Motor neuron (in vitro differentiated cells): ENCODE measurements at places on chromosomes 1 and 21. TPM values are rescaled to one million over a fixed set of nuclear protein-coding genes. Genes with fewer than 3 reads are reported as not detected.
A peak's percentile ranks its signal among the peaks of the same experiment; 100 is the strongest.

- ATAC-seq = peak; percentile 15
Observed at GRCh38 chr1:236281198-236281653, 532 bp downstream of the ERO1B start.

GRCh38 chr1:37038227-37039093 is 4.1 kb upstream of the GRIK3 start:
- peak; percentile 74 for ATAC-seq

GRCh38 chr1:46643368-46643775 is 24.8 kb downstream of the ATPAF1 start:
- ATAC-seq = peak; percentile 98

DNA sequence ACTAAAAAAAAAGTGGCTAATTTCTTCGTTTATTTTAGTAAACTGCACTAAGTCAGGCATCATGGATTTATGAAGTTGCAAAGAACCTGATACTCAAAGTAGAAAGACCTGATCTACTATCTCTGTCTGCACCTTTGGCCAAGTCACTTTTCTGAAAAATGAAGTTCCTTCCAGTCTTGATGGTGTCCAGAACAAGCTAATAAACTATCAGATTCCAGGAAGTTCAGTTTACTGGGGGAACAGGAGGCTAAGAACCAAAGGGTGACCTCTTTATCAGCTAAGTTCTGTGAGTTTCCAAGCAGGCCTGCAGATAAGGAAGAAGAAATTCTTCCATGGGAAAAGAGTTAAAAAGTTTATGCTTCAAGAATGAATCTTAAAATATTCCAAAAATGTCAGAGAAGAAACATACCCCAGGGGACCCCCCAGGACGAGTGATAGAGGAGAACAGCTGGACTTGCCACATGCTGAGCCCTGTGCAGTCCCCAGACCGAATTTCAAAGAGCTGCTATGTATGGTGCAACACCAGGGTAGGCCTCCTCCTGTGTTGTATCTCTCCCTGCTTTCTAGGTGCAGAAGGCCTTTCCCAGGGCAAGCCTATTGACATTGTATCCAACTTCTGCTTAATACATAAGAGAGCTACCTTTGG is 72.8 kb upstream of the FGGY start:
- ATAC-seq = no peak

GRCh38 chr1:30966690-30967369 is 58.3 kb upstream of the SDC3 start:
- peak; percentile 35 for ATAC-seq

GRCh38 chr1:7420470-7421100 is 350.5 kb upstream of the VAMP3 start:
- ATAC-seq = no peak

GRCh38 chr1:209875515-209875914 is 47.7 kb downstream of the UTP25 start:
- peak; percentile 20 for ATAC-seq

DNA sequence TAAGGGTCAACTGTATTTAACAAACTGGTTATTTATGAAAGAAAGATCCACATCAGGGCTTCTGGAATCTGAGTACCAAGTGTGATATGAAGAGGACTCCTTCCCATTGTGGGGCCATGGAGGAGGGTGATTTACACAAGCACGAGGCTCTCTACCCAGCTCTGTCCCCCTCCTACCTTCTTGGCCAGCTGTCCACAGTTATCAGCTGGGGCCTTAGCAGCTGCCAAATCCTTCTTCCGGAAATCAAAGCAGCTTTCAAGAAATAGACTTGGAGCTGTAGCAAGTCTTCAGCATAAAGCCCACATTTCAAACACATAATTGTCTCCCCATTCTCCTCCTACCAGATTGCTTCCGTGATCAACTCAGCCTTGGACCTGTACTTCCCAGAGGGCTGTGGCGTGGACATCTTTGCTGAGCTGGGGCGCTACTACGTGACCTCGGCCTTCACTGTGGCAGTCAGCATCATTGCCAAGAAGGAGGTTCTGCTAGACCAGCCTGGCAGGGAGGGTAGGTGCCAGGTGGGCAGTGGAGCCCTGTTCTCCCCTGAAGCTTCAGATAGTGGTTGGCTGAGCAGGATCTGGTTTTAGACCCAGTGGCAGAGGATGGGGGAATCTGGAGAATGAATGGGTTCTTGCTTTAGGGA is 15.5 kb downstream of the AZIN2 start:
- ATAC-seq = no peak

DNA sequence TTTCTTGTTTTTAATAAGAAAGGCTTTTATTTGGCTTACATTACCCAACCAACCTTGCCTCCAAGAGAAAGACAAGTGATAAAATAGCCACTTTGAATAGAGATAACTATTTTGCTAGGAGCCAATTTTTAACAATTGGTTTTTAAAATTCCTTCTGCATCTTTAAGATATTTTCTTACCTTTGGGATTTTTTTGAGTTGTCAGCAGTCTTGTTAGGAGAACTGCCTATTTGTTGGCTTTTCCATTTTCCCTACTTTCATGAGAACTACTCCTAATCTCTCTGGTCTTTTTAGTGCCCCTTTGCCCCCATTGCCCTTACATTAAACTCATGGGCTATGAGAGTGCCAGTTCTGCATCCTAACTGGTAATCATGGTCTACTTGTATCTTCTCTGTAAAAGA is 38.1 kb upstream of the EPS15 start:
- ATAC-seq = no peak

DNA sequence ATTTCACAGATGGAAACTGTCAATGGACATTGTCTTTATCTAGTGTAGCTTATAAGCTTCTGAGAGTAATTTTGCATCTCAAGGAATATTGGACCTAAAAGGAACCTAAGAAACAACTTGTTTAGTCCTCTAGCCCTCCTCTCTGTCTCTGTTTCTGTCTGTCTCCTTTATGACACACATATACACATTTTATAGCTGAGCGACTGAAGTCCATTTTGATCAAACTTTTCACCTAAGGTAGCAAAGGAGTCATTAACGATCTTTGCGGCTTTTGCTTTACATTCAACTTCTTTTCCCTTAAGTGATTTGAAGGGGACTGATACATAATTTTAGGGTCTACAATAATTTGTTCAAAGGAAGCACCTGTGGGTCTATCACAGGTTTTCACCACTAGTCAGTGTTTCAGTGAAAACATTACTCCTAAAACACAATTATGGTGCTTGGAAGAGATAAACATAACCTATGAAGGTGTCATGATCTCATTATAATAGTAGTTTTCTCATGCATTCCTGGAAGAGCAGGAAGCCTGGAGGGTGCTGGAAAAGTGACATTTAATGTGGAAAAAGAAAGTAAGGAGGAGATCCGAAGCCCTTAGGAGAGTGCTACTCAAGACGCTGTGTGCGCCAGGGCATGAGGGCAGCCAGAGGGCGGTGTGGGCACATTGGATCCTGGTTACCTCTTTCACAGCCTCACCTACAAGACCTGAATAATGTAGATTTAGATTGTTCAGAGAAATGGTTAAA is 248.6 kb downstream of the DNM3 start:
- ATAC-seq = peak; percentile 41

- ATAC-seq = no peak
Observed at GRCh38 chr21:38849776-38850175, 44.0 kb downstream of the ETS2 start.

GRCh38 chr1:19710825-19711611 is 46.3 kb downstream of the HTR6 start:
- ATAC-seq = no peak

- ATAC-seq = no peak
Observed at GRCh38 chr1:232423591-232423990, 206.3 kb downstream of the SIPA1L2 start.

DNA sequence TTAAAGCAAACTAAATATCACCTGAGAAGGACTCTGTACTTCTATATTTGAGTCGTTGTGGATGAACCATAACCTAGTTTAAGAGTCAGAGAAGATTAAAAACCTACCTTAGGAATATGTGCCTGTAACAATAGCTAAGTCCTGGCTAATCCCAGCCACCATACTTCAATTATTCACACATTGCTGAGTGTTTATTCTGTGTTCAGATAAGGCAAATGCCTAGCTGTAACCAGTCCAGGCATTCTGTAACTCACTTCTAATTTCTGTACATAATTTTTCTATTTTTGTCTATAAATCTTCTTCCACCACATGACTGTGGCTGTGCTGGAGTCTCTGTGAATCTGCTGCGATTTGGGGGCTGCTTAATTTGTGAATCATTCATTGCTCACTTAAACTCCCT is 441.9 kb upstream of the ADAMTS5 start:
- ATAC-seq = no peak

GRCh38 chr1:214715126-214715525 is 112.1 kb downstream of the CENPF start:
- ATAC-seq = no peak

- peak; percentile 2 for ATAC-seq
Observed at GRCh38 chr1:150578272-150579109, 919 bp downstream of the MCL1 start.

DNA sequence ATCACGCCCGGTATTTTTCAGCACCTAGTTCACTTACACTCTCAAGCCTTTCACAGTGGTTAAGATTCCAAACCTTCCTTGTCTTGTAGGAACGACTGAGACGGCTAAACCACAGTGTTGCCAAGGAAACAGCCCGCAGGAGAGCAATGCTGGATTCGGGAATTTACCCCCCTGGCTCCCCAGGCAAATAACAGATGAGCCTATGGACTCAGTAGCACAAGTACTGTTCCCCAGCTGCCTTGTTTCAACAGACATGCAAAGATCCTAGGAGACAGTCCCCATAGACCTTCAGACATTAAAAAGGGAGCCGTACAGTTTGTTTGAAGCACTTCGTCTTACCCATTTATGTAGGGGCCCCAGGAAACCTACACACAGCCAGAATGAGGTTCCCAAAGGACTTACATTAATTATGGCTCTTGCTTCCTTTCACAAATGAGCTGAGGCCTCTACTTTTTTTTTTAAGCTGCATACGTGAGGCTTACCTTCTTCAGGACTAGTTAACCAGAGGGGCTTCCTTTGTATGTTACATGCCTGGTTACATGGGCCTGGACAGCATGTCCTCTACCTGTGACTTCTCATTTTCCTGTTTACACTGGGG is 2.7 kb downstream of the SNAPIN start:
- no peak for ATAC-seq

DNA sequence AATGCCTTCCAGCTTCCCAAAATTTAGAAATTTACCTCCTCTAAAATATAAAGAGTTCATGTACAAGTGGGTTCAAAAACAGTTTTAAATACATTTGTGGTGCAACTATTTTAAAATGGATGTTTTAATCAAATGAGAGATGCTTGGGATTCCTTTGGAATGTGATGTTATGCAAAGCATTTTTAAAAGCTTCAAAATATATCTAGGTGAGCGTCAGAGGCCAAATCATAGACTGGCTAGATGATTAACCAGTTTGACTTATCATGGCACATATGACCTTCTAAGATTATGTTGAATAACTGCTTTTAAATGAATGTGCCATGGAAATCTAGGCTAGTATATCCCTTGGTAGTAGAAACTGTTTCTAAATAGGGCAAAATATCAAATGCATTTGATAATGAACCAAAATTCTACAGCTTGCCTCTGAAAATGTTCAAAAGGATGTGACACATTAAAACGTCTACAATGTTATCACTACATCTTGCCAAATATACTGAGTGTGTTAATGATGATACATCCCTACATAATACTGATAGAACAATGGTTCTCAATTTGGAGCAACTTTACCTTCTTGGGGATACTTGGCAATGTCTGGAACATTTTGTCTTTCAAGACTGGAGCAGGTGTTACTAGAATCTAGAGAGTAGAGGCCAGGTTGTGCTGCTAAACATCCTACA is 650.9 kb upstream of the ADGRL2 start:
- no peak for ATAC-seq

GRCh38 chr1:237640966-237641365 is 249.8 kb downstream of the ZP4 start:
- no peak for ATAC-seq

- ATAC-seq = no peak
Observed at GRCh38 chr21:27206368-27206982, 239.6 kb upstream of the ADAMTS5 start.

DNA sequence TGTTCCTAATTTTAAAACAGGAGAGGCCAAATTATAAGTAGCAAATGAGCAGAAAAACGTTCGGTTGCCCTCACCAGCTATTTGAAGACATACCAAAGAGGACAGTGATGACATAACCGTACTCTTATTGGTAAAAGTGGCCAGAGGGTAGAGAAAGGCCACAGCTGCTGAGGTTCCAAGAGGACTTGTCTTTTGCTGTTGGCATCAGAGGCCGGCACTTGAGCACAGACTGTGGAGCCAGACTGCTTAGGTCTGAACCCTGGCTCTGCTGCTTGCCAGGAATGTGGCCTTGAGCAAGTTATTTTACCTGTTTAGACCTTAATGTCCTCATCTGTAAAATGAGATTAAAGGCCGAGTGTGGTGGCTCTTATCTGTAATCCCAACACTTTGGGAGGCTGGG is 14.9 kb downstream of the ETV3L start:
- ATAC-seq = no peak

GRCh38 chr1:210779269-210779668 is 354.7 kb downstream of the KCNH1 start:
- no peak for ATAC-seq

DNA sequence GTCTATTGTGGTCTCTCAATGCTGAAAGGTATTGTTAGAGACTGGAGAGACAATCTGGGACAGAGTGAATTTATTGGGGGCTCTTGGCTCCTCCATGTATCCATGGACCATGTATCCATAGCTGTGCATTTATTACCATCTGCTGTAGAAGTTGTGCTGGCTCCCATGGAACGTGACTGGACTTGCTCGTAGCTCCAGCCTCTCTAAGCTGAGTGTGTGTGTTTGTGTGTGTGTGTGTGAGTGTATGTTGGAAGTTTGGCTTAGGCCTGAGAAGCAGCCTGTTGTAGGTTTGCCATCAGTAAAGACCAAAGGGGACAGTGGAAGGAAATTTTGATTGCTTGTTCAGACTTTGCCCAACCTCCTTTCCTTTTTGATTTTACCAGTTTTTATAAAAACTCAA is 105.7 kb upstream of the USP24 start:
- no peak for ATAC-seq

GRCh38 chr1:156421062-156421938 is 52.3 kb downstream of the RHBG start:
- peak; percentile 95 for ATAC-seq

DNA sequence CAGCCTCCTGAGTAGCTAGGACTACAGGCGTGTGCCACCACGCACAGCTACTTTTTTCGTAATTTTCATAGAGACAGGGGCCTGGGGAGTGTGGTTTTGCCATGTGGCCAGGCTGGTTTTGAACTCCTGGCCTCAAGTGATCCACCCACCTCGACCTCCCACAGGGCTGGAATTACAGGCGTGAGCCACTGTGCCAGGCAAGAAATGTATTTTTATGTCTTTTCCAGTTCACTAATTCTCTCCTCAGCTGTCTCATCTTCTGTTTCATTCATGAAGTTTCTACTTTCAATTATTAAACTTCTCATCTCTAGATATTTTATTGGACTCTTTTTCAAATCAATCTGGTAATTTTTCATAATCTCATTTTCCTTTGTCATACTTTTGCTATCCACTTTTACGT is 72.1 kb upstream of the DISP3 start:
- ATAC-seq = no peak

Gene OPRD1
- total RNA-seq = 0.22 and 0.44 TPM in 2 replicates

Gene NUP210L
- total RNA-seq = 0.24 and 0.53 TPM in 2 replicates

Gene OR2T11
- 0.38 TPM in 1 of 2 replicates, not detected in the other for total RNA-seq

Gene TMEM81
- 9.6 and 9.9 TPM in 2 replicates for total RNA-seq

Gene ARTN
- 1.7 and 2.0 TPM in 2 replicates for total RNA-seq

Gene FCAMR
- total RNA-seq = 0.31 and 0.49 TPM in 2 replicates

Gene OR2L3
- total RNA-seq = 0.06 TPM in 1 of 2 replicates, not detected in the other

Gene PRELP
- total RNA-seq = 0.14 and 0.30 TPM in 2 replicates

Gene AADACL4
- total RNA-seq = 0.19 TPM in 1 of 2 replicates, not detected in the other

Gene IL20
- total RNA-seq = not detected in 2 replicates

Gene KCND3
- 13.5 and 13.6 TPM in 2 replicates for total RNA-seq

Gene SYNC
- 0.24 and 1.1 TPM in 2 replicates for total RNA-seq

Gene FOXD2
- total RNA-seq = 0.11 TPM in 1 of 2 replicates, not detected in the other
